ENCODE measurements at places on chromosomes 7 and 10. TPM values are rescaled to one million over a fixed set of nuclear protein-coding genes. Genes with fewer than 3 reads are reported as not detected.

The FASTK gene
- 72.1 TPM for total RNA-seq

The NPSR1 gene
- not detected for total RNA-seq

The SEPTIN7 gene
- 215 TPM for total RNA-seq

The CFAP69 gene
- 6.1 TPM for total RNA-seq

The PON3 gene
- not detected for total RNA-seq

The NRG3 gene
- total RNA-seq, result not detected

The TFPI2 gene
- 338 TPM for total RNA-seq

The SFXN3 gene
- total RNA-seq, result 86.0 TPM

The LSM8 gene
- 30.4 TPM for total RNA-seq

The CDC14C gene
- total RNA-seq, result not detected

The MYL7 gene
- total RNA-seq, result not detected

The ITPRID1 gene
- total RNA-seq, result not detected

The CEP55 gene
- 32.0 TPM for total RNA-seq

The SLC25A13 gene
- 11.2 TPM for total RNA-seq

The RGR gene
- total RNA-seq, result not detected

The ACTL6B gene
- not detected for total RNA-seq

The PGAM2 gene
- total RNA-seq, result 1.2 TPM

The MGMT gene
- total RNA-seq, result 21.0 TPM

The CLCN1 gene
- total RNA-seq, result not detected

The ACBD7 gene
- total RNA-seq, result 4.8 TPM

The ADRA2A gene
- 4.2 TPM for total RNA-seq

The ZNF736 gene
- 9.5 TPM for total RNA-seq
